ENCODE measurements at places on chromosomes 5 and 9.

GRCh38 chr9:72187121-72187695 is 38.0 kb downstream of the GDA start:
- no peak for DNase-seq

- DNase-seq: no peak
Observed at GRCh38 chr9:14131356-14132088, 182.4 kb downstream of the NFIB start.

- no peak for DNase-seq
Observed at GRCh38 chr9:26524267-26524666, 368.3 kb downstream of the CAAP1 start.

- DNase-seq: no peak
Observed at GRCh38 chr5:116386633-116387032, 188.0 kb downstream of the SEMA6A start.

GRCh38 chr5:76582230-76583162 is 40.7 kb downstream of the F2RL2 start:
- DNase-seq: no peak

DNA sequence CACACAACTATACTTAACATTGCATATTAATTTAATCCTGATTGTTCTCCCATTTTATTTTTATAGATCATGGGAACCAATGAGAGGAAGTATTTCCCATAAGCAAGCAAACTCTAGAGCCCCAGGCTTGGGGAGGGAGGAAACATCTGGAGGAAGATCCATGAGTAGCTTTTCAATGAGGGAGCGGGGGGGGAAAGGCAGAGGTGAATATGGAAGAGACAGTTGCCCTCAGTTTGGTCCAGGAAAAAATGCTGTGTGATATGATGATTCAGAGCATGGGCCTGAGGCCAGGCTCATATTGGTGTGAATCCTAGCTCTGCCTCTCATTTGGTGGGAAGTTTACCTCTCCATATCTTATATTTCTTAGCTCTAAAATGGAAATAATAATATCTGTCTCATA is 42.2 kb upstream of the ALDOB start:
- DNase-seq: no peak

- no peak for DNase-seq
Observed at GRCh38 chr5:39518516-39518915, 93.7 kb upstream of the DAB2 start.

DNA sequence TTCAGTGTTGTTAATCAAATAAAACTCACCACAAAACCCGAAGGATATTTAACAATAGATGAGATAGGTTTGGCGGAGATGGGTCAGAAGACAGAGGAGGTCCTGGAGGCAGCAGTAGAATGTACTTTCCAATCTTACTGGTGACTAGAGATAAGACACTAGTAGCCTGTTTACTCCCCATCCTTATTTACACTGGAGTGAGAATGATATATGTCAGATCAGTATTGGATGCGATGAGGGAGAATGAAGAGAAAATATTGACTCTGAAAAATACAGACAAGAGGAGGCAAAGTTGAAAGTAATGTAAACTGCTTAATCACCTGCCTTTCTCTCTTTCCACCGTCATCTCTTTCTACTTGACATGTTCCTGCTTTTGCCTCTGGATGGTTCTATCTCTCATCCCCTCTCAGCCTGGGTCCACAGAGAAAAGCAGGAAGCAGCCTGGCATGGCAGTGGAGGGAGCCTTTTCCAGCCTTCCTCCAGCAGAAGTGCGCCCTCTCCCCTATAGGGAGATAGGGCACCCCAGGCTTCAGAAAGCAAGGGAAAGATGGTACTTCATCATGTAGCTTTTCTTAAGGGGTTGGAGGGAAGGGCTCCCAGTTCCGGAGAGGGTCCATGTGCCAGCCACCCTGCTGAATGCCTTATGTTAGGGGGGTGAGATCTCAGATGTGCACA is 11.1 kb downstream of the PALM2AKAP2 start:
- no peak for DNase-seq

- DNase-seq: no peak
Observed at GRCh38 chr5:61866930-61867329, 439.1 kb upstream of the KIF2A start.
